ENCODE measurements at places on chromosomes 5 and 9.
A peak's percentile ranks its signal among the peaks of the same experiment; 100 is the strongest.

GRCh38 chr5:73126381-73126780, 6.0 kb downstream of the TMEM171 start:
- DNase-seq = no peak

DNA sequence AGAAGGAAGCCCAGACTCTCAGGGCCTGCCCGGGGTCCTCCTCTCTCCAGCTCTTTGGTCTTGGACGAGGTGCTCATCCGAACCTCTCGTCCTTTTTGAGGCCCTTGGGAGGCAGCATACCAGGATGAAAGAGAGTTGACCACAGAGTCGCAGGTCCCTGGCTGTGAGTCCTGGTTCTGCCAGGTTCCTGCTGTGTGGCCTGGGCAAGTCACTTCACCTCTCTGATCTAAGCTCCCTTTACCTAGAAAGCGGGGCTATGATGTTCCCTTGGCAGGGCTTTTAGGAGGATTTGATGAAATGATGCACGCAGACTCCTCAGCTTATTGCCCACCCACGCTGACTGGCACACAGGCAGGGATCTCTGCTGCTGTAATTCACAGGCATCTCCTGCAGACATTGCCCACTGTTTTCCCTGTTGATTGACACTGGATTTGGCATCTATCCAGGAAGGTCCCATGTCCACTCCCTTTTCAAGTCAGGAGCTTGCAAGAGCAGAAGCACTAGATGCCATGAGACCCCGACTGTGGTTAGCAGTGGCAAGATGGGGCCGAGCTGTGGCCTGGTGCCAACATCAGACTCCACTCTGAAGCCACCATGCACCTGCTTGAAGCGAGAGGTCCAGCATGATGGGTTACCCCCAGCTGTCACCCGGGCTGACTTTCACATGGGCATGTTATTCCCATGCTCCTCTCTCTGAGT, 71.5 kb downstream of the MACROH2A1 start:
- no peak for DNase-seq

- DNase-seq = no peak
These were observed 8.2 kb upstream of the ZFYVE16 start for GRCh38 chr5:80399526-80400239.

- no peak for DNase-seq
These were observed 2.6 kb upstream of the MSX2 start for GRCh38 chr5:174721530-174722432.

DNA sequence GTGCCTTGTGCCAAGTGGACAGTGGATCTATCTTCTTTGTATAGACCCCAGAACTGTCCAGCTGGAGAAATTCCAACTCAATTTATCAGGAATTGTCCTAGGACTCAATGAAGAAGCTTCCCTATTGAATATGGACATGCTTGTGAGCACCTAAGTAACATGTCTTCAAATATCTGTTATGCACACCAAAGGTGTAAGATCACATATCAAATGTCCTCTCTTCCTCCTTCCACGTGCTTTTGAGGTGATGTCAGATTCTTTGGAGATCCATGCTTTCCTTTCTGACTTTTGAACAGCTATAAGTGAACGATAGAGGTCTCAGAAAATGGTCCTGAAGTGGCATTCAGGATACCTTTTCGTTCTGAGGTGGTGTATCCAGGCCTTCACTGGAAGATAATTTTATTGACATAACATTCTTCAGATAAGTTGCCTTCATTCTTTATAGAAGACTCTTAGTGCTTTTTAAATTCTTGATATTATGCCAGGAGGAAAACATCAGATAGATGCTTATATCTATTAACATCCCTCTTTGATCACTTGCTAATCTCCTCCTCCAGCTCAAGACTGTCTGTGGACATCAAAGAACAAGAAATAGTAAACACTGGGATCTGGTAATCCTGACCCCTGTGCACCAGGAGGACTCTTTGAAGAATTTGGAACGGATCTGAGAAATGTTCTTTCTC, 246.4 kb downstream of the SMARCA2 start:
- no peak for DNase-seq

DNA sequence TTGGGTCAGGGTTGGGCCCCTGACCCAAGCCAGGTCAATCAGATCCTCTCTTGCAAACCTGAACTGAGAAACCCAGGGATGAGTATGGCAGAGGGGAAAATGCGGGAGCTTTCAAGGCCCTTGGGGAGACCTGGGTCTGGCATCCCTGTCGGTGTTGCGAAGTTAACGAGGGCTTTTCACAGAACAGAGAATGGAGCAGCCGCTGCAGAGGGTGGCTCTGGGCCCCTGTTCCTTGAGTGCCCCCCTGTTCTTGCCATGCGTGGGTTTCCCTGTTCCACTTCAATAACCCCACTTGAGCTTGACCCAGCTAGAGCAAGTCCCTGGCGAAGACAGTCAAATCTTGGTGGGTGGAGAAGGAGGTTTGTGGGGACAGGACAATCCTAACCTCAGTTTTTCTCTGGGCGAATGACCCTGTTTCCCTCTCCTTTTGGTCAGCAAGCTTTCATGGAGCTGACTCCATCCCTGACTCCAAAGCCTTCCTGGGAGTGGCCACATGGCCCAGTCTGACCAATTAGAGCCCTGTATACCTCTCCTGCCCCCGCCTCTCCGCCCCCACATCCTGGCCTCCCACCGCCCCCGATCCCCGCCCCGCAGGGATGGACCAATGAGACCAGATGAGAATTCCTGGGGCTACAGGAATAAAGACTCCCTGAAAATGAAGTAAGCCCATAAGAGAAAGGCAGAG, 2.9 kb upstream of the VDAC1 start:
- no peak for DNase-seq

- DNase-seq = no peak
These were observed 35.8 kb downstream of the FSD1L start for GRCh38 chr9:105483618-105484017.

DNA sequence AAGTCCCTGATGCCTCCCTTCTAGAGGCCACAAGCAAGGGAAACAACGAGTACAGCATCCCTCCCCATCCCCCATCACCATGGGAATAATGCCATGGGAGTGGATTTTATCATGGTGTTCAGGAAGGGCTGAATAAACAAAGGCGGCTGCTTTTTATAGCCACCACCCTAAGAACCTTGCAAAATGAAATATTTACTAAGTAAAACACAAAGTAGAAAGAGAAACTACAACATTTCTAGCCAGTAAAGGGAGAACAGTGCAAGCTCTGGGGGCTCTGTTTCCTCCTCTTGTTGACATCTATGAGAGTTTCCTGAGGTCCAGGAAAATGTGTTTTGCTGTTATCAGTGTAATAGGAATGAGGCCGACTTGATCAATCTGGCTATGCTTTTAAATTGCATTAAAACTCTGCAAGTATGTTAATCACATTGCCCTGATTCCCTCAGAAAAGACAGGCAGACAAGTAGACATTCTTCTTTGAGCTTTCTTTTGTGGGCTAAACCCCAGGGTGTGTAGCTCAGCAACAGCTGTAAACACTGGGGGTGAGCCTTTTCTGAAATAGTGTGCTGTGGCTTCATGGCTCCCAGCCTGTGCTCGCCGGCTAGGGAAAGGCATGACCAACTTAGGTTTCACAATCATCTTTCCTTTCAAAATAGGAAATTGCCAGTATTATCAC, 31.1 kb downstream of the SV2C start:
- peak; percentile 16 for DNase-seq

DNA sequence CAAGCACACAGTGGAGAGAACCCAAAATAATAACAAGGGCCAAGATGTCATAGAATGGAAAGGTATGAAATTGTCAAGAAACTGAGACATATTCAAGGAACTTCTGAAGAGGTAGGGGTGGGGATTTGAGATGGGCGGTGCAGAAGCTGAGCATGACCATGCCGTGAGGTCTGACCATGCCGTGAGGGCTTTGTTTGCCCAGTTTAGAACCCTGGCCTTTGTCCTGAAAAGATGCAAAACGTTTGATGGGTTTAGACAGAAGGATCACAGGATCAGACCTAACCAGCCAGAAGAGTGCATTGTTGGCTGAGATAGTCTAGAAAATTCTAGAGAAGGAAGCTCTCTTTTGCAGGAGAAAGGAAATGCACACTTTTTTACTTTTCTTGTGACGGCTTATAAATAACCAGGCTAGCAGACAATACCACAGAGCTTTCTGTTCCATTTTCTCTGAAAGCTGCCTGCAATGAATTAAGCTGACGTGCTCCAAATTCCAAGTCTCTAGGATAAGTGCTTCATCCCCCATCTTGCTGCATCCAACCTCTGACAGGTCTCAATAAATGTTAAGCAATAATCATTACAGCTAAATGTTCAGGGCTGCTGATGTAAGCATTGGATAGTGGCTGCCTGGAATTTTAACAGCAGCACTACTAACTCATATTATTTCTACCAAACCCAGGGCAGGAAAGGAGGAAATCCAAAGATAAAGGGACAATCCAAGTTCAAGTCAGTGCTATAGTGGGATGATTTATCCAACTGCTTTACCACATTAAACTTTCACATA, 110.9 kb upstream of the IL6ST start:
- DNase-seq = no peak

- no peak for DNase-seq
These were observed 23.1 kb downstream of the CENPK start for GRCh38 chr5:65539827-65540226.

GRCh38 chr5:136836093-136836492, 470.7 kb upstream of the TRPC7 start:
- DNase-seq = no peak

GRCh38 chr5:143051244-143052058, 281.3 kb downstream of the ARHGAP26 start:
- DNase-seq = peak; percentile 35

DNA sequence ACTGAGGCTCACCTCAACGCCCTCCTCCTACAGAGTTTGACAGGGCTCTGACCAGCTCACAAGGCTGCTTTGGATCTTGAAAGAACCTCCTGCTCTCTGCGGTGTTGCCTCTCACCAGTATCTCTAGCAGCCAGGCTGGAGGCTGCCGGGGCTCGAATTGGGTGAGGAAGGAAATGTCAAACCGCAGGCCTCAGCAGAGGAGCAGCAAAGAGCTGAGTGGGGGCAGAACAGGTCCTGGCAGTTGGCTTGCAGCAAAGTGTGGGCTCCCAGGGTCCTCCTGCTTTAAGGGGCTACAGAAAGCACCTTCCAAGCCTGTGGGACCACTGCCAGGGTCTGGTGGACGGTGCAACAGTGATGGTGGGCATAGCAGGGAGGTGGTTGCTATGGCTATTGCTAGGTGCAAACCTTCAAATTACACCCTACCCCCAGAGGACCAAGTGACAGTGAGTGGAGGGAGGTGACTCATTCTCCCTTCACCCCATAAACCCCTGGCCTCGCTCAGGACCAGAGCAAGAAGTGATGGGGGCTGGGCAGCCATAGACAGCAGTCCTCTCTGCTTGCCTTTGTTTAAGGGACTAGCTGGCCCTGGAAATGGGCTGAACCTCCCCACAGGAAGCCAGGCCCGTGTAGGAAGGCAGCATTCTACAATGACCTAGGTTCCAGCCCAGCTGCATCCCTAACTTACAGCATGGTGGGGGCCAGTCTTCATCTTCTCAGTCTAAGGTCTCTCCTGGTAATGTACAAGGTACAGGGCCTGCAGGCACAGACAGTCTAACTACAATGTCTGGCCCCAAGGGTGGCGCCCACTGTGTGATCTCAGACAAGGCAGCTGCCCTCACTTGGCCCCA, 18.7 kb downstream of the LCP2 start:
- no peak for DNase-seq

DNA sequence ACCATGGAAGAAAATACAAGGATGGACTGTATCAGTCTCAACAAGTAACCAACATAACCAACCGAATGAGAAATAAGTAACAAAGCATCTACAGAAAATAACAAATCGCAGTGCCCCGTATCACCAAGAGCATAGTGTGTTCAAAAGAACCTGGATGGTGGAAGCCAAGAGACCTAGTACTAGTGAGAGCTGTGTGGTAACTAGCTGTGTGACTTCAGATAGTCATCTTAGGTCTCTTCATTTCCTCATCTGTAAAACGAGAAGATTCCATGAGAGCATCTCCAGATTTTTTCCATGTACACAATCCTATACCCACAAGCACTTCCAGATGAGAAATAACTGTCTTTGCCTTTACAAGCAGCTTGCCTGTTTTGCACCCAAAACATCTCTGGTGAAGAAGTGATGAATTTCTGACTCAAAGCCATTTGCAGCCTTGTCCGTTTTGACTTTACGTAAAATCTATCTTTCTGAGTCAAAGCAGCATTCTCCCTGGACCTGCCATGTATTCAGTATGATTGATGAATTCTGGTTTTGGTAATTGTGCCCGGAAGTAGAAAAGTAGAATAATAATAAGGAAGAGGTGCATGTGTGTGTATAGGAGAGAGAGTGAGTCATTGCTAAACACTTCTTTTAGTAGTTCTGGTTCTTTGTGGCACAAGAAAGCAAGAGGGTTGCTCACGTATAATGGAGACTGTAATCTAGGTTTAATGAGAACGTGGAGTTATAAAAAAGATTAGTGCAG, 41.0 kb downstream of the AOPEP start:
- no peak for DNase-seq

DNA sequence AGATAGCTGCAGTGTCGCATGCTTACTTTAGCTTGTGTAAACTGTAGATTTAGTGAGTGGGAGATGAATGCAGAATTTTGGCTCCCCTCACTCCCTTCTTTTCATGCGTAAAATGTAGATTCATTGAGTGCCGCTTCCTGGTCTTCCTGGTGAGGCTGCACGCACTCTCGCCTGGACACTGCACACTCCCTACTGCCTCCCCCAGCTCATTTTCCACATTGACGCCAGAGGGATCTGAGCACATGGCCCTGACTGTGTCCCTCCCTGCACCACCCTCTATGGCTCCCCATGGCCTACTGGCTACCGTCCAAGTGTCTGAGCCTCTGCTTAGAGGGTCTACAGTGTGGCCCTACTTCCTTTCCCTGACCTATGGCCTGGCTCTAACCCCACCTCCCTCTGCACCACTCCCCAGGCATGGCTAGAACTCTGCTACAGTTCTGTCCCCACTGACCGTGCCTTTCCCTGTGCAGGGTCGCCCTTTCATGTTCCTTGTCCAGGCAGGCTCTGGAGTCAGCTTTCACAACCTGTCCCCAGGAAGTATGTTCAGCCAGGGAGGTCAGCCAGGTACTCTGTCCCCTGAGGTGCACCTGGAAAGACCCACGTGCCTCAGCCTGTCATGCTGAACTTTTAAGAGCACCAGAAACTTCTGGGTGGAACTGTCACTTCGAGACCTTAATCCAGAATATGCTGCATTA, 160.6 kb downstream of the COL23A1 start:
- DNase-seq = no peak

DNA sequence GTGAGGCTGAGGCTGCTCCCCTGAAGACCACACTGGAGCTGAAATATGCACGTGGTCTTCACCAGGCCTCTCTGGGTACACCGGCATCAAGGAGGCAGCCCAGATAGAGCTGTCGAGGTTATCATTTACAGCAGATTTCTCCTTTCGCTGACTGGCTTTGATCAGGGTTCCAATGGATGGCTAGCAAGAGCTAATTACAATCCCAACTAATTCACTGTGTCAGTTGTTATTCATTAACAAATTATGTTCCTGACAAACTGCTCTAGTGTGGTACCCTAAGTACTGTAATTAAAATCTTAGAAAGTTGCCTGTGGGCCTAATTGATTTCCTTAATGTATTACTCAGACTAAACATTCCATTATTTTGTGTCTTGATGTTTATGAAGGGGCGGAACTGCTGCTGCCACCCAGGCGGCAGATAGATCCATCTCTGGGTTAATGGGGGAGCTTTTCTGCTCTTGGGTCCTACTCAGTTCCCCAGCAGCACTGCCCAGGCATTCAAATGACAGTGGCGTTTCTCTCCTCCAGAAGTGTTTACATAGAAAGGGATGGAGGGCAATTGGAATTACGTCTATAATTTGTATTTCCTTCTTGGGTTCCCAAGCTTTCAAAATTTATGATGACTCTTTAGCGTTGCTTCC, 71.7 kb upstream of the RAD23B start:
- DNase-seq = no peak

- peak; percentile 24 for DNase-seq
These were observed 63.9 kb downstream of the SERINC5 start for GRCh38 chr5:80191991-80192398.

All from uterus (tissue), 4 donors.